ENCODE measurements at places on chromosomes 13 and 19. TPM values are rescaled to one million over a fixed set of nuclear protein-coding genes. Genes with fewer than 3 reads are reported as not detected.

DNA sequence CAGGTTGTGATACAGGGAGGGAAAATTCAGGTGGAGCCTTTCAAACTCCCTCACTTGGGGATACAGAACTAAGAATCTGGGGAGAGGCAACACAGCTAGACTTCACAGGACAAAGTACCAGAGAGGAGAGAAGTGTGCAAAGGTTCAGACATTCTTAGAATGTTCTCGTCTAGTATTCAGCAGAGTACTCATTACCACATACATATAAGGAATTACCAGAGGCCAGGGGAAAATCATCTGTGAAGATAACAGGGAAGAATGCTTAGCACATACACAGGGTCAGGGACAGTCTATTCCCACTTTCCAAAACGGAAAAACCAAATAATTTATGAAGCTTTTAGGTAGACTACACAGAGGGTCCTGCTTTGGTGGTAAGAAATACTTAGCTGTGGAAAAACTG is 58.1 kb downstream of the TRPC4 start:
- no peak overlapping the region for H3K4me3 ChIP-seq
- no peak for DNase-seq
- no peak overlapping the region for H3K27ac ChIP-seq
- peaks cover 2% of the 10 kb centered on the region for H3K27me3 ChIP-seq
- no peaks in the 10 kb centered on the region for H3K4me1 ChIP-seq

- peaks cover 4% of the 10 kb centered on the region for H3K4me1 ChIP-seq
- no peaks in the 10 kb centered on the region for H3K36me3 ChIP-seq
- no peak overlapping the region for H3K27ac ChIP-seq
- peak overlapping the region; percentile 55 for H3K4me3 ChIP-seq
Observed at GRCh38 chr19:590396-590745, 690 bp downstream of the HCN2 start.

DNA sequence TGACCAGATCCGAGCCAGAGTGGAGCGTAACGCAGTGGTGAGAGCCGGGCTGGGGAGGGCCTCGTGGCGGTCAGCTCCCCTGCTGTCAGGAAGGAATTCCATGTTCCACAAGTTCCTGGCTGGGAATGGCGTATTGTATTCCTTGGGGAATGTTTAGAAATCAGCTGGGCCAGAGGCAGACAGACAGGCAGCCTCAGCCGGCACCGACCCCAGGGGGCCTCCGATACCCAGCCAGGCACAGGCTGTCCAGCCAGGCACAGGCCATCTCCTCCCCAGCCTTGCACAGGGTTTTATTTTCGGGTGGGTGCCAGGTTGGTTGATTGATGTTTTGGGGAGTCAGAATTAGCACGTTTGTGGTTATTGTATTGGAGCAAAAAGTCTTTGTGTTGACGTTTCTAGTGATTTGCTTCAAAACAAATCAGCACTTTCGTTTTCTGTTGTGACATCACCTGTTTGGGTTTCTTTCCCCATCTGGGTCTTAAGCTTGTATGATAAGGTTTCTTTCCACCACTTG is 126.6 kb upstream of the MCF2L start:
- H3K27ac ChIP-seq: peak overlapping the region; percentile 24
- peaks cover 30% of the 10 kb centered on the region for H3K4me1 ChIP-seq
- H3K4me3 ChIP-seq: peak overlapping the region; percentile 3
- DNase-seq: peak; percentile 46
- peaks cover 10% of the 10 kb centered on the region for H3K36me3 ChIP-seq

DNA sequence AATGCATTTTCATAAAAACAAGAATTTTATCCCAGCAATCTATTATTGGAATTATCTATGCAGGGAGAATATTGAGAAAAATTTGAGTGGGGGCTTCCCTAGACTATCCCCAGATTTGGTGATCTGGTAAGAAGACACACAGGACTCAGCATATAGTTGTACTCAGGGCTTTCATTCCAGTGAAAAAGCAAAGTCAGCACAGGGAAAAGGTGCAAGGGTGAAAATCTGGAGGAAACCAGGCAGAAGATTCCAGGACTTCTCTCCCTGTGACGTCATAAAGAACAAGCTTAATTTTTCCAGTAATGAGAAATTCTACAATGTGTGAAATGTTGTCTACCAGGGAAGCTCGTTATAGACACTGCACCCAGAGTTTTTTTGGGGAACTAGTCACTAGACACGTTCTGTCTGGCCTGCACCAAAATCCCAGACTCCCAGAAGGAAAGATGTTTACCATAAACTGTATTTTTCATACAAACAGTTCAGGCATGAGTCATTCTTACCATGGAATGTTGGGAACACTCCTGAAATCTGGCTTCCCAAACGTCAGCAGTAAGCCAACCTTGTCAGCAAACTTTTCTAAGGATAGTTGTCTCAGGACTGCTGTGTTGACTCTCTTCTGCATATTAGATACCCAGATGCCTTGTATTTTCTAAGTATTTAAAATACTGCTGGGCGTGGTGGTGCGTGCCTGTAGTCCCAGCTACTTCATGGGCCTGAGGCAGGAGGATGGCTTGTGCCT is 107.4 kb downstream of the DNAJC3 start:
- no peak overlapping the region for H3K27ac ChIP-seq
- no peak overlapping the region for H3K4me3 ChIP-seq
- DNase-seq: no peak
- H3K4me1 ChIP-seq: no peaks in the 10 kb centered on the region
- peaks cover 2% of the 10 kb centered on the region for H3K27me3 ChIP-seq
- no peaks in the 10 kb centered on the region for H3K36me3 ChIP-seq

GRCh38 chr19:8481201-8481600 is 21.2 kb downstream of the PRAM1 start:
- peak overlapping the region; percentile 38 for H3K27ac ChIP-seq
- peaks cover 5% of the 10 kb centered on the region for H3K27me3 ChIP-seq
- no peak for DNase-seq
- H3K4me3 ChIP-seq: no peak overlapping the region

DNA sequence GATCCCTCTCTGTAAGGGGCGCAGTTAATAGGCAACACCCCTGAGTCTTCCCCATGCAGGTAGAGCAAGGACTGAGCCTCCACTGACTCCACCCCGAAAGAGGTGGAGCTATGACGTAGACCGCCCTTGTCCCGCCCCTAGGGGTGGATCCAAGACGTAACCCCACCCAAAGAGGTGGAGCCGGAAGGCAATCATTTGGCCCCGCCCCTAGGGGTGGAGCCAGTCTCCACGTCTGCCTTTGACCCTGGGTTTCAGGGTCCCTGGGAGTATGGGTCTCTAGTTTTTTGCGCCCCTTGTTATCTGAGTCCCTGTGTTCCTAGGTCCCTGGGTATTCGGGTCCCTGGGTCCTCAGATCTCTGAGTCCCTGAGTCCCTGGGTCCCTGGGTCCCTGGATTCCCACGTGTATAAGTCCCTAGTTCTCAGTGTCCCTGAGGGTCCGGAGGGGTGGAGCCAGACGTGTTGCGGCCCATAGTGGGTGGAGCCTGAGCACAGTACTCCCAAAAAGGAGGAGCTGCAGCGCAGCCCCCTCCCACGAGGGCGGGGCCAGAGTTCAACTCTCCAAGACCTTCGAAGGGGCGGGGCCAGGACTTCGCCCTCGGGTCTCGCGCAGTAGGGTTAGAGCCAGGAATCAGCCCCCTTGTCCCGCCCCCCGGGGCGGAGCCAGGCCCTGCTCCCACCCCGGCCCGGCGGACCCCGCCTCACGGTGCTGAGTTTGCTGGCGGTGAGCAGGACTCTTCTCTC is 5.3 kb downstream of the DENND1C start:
- H3K4me3 ChIP-seq: no peak overlapping the region
- H3K4me1 ChIP-seq: no peaks in the 10 kb centered on the region
- peaks cover 1% of the 10 kb centered on the region for H3K27me3 ChIP-seq

DNA sequence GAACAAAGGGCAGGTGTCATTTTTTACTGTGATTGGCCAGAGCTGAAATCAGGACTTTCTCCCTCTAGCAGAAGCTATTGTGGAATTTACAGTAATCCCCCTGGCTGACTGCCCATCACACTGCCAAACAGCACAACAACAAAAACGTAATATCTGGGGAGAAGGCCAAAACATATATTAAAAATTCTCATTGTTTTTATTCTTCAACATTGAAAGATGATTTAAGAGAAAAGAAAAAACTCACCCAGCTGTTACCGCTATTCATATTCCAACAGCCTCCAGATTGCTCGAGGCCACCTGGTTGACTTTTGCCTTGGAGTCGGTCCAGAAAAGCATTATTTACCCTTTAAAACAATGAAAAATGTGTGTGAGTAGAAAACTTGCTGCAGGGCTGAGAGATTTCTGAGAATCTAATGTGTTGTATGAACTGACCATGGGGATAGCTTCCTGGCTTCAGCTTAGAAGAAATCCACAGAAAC is 97.2 kb downstream of the EPSTI1 start:
- no peak overlapping the region for H3K27ac ChIP-seq
- H3K4me3 ChIP-seq: no peak overlapping the region
- DNase-seq: no peak
- no peaks in the 10 kb centered on the region for H3K36me3 ChIP-seq
- no peaks in the 10 kb centered on the region for H3K27me3 ChIP-seq

DNA sequence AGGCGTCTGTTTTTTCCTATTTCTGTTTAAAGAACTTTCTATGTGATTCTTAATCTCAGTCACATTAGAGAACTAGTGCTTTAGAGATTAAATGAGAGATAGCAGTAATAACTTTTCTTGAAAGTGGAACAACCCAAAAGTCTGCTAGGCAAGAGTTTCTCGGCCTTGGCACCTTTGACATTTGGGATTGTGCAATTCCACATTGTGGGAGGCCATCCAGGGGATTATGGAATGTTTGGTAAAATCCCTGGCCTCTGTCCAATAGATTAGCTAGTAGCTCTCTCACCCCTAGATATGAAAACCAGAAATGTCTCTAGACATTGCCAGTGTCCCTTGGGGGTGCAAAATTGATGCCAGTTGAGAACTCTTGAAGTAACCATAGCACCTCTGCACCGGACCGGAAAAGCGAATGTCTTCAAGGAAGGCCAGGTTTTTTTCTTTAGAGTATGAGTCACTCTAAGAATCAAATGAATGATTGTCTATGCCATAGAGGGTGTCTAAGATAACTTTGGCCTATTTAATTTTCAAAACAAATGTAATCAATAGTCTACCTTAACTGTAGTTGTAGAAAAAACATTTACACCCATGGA is 45.0 kb upstream of the IL17D start:
- H3K27me3 ChIP-seq: no peaks in the 10 kb centered on the region
- no peak overlapping the region for H3K27ac ChIP-seq
- no peak overlapping the region for H3K4me3 ChIP-seq
- DNase-seq: no peak
- H3K4me1 ChIP-seq: no peaks in the 10 kb centered on the region

GRCh38 chr13:80033286-80033685 is 307.6 kb downstream of the SPRY2 start:
- H3K4me3 ChIP-seq: no peak overlapping the region
- H3K36me3 ChIP-seq: no peaks in the 10 kb centered on the region
- H3K27me3 ChIP-seq: no peaks in the 10 kb centered on the region
- no peak for DNase-seq
- peaks cover 3% of the 10 kb centered on the region for H3K4me1 ChIP-seq
- no peak overlapping the region for H3K27ac ChIP-seq

DNA sequence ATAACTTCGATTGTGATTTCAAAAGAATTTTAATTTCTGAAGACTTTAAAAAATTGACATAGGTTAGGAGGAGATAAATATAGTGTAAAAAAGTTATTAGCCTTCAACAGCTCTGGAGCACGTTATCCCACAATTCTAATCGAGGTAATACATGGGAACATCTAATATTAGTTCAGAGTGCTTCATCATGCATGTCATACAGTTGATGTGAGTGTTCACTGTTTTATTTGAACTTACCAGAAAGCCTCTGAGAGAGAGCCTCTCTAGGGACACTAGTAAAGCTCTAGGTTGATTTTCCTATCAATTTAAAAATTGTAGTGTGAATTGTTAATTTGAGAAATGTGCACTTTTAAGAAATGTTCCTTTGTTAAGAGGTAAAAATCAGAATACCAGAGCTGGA is 140.4 kb downstream of the LMO7 start:
- H3K27ac ChIP-seq: no peak overlapping the region
- no peak overlapping the region for H3K4me3 ChIP-seq
- peaks cover 2% of the 10 kb centered on the region for H3K27me3 ChIP-seq
- no peaks in the 10 kb centered on the region for H3K4me1 ChIP-seq

GRCh38 chr13:78610381-78610883 is 7.1 kb upstream of the POU4F1 start:
- H3K4me1 ChIP-seq: peaks cover 41% of the 10 kb centered on the region
- H3K27ac ChIP-seq: peak overlapping the region; percentile 19
- peak overlapping the region; percentile 68 for H3K4me3 ChIP-seq
- no peak for DNase-seq
- peaks cover 6% of the 10 kb centered on the region for H3K36me3 ChIP-seq

- DNase-seq: no peak
- H3K4me3 ChIP-seq: peak overlapping the region; percentile 100
- H3K4me1 ChIP-seq: peaks cover 10% of the 10 kb centered on the region
- H3K36me3 ChIP-seq: no peaks in the 10 kb centered on the region
- peak overlapping the region; percentile 100 for H3K27ac ChIP-seq
- peaks cover 3% of the 10 kb centered on the region for H3K27me3 ChIP-seq
Observed at GRCh38 chr19:49453757-49454240, 774 bp downstream of the ALDH16A1 start.

- peaks cover 7% of the 10 kb centered on the region for H3K27me3 ChIP-seq
- no peak overlapping the region for H3K4me3 ChIP-seq
- no peak for DNase-seq
Observed at GRCh38 chr19:11499890-11500420, 5.7 kb downstream of the ZNF653 start.

DNA sequence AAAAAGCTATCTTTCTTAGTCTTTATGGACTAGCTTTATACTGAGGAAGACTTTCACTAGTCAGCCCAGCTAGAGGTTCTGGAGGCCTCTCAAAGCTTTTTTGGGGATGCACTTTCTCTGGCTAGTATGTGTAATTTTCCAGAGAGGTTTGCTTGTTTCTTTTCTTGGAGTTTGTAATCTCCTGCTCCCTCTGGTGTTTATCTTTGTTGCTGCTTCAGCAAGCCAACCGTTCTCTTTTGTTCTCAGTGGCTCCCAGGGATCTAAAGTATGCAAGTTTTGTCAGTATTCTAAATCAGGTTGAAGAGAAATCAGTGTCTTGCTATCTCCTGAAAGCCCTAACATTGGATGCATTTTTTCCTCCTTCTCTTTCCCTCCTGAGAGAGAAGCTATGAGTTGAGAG is 121.1 kb upstream of the MYO16 start:
- no peak overlapping the region for H3K4me3 ChIP-seq
- H3K36me3 ChIP-seq: peaks cover 9% of the 10 kb centered on the region
- no peak for DNase-seq
- peak overlapping the region; percentile 8 for H3K27ac ChIP-seq
- no peaks in the 10 kb centered on the region for H3K27me3 ChIP-seq
- no peaks in the 10 kb centered on the region for H3K4me1 ChIP-seq

The SHISA2 gene
- 34.1 TPM for total RNA-seq

The STXBP2 gene
- 32.8 TPM for total RNA-seq

The CEACAM4 gene
- not detected for total RNA-seq

The PABPC3 gene
- 0.22 TPM for total RNA-seq

The HSH2D gene
- not detected for total RNA-seq

The TSEN34 gene
- 44.8 TPM for total RNA-seq

The LGALS4 gene
- not detected for total RNA-seq

The KLK11 gene
- total RNA-seq: not detected

The WDR88 gene
- total RNA-seq: not detected

The CTXN1 gene
- total RNA-seq: 90.6 TPM
